ENCODE measurements at places on chromosomes 3 and 15. TPM values are rescaled to one million over a fixed set of nuclear protein-coding genes. Genes with fewer than 3 reads are reported as not detected.
A peak's percentile ranks its signal among the peaks of the same experiment; 100 is the strongest.

- DNase-seq: no peak
These were observed 282.1 kb downstream of the RPLP1 start for GRCh38 chr15:69734699-69735098.

DNA sequence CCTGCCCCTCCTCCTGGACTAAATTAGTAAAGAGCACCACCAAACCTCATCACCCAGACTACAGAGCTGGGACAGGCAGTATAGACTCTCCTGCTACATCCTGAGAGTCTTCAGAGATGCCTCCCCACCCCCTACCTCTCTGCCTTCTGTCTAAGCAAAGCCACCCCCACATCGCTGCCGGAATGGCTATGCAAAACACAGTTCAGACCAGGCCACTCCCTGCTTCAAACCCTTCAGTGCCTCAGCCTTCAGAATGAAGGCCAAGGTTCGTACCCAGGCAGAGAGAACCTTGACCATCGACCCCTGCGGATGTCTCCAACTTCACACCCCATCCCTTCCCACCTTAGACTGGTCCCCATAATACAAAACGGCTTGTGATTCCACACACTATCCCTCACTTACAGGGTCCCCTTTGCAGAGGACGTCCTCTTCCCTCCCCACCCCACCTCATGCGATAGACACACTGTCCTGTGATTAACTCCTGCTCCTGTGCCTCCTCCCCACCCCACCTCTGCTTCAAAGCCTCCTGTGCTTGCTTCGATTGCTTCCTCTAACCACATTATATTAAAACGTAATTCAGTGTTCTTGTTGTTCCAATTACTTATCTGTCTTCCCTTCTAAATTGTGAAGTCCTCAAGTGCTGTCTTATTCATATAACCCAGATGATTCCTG lies 175.3 kb downstream of the UACA start:
- DNase-seq: no peak

DNA sequence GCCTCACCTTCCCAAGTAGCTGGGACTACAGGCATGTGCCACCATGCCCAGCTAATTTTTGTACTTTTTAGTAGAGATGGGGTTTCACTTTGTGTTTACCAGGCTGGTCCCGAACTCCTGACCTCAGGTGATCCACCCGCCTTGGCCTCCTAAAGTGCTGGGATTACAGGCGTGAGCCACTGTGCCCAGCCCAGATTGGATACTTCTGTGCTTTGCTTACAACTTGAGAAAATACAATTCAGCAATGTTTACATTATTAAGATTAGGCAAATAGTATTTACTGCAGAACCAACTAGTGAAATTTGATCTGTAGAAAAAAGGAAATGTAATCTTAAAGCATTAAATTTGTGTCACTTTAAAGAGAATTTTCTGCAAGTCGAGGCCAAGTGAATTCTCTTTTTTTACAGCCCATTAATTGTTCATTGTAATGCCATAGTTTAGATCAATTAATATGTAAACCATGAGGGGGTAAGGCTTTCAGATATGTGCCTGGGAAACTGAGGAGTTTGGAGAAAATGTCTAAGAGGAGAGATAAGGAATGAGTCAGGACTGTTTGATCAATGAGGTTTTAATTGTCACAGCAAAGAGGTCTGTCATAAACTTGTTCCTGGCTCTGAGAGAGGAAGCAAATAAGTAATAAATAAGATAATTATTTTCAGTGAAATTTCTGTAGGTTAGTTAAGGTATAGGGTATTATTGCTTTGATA lies 15.3 kb downstream of the PYDC2 start:
- no peak for DNase-seq

IL16 gene
- 0.18 TPM for total RNA-seq

GRCh38 chr3:55000546-55000945 lies 72.7 kb upstream of the LRTM1 start:
- peak; percentile 93 for DNase-seq

ZNF774 gene
- 1.1 TPM for total RNA-seq

SH2D7 gene
- total RNA-seq: not detected

GRCh38 chr3:62372621-62373041 lies 719 bp downstream of the FEZF2 start:
- no peak for DNase-seq

STRIT1 gene
- not detected for total RNA-seq

GRCh38 chr3:148131990-148132638 lies 565.6 kb upstream of the AGTR1 start:
- peak; percentile 2 for DNase-seq

GRCh38 chr3:159802864-159803263 lies 185.8 kb upstream of the IL12A start:
- no peak for DNase-seq

GRCh38 chr3:120659285-120659684 lies 22.8 kb downstream of the HGD start:
- DNase-seq: no peak

DNA sequence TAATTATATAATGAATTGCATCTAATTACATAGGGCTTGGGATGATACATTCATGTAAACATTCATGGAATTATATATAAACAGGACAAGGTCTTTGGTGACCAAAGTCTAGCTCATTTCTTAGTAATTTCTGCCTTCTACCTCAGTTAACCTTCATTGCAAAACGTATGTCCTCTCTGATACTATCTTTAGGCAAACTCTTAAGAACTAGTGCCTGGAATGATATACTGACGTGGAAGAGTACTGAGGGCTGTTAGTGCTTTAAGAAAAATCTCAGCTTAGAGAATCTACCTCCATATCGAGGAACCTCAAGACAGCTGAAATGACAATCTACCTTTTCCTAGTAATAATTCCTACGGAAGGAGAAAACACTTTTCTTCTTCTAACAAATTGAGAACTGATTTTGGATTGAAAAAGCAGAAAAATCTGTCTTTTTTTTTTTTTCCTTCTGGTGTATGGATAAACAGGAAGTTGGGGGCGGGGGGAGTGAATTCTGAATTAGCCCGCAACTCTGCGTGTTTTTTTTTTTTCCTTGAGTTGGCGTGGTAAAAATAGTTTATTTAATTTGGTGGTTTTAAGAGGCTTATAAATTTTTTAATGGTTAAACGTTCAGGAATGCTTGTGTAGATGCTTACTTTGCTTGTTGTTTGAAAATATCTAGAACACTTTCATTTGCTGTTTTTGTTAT lies 43.2 kb downstream of the RARB start:
- peak; percentile 19 for DNase-seq

GRCh38 chr3:113377158-113377557 lies 64.1 kb downstream of the CFAP44 start:
- no peak for DNase-seq

TMEM108 gene
- total RNA-seq: 0.18 TPM

DNA sequence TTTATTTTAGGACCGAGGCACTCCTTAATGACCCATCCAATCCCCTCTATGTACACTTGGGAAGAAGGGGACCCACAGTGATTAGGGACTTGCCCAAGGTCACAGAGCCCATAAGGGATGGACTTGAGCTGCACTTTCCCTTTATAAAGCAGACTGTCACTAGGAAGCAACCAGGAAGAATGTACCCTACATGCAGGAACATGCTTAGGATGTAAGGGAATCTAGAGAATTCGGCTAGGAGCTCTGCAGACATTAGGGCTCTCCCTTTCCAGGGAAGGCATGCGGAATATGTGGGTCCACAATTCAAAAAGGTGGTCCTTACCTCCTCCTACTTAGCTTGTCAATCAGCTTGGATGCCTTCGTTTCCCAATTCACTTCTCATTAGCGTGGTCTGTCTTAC lies 78.7 kb downstream of the TMEM266 start:
- no peak for DNase-seq

DNA sequence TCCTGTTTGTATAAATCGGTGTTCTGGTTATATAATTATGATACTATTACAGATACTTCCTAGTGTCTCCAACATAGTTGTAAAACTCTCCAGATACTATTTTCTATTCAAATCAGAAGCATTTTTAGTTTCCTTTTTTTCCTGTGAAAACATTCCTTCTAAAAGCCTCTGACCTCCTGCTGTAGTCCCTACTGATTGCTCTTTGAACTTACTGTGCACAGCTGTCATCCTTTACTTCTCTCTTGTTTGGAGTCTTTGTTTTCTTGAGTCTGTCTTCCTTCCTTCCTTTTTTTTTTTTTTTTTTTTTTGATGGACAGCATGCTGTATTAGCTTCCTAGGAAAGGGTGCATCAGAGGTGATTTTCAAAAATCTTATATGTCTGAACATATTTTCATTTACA lies 28.9 kb downstream of the NR2C2 start:
- no peak for DNase-seq

DNA sequence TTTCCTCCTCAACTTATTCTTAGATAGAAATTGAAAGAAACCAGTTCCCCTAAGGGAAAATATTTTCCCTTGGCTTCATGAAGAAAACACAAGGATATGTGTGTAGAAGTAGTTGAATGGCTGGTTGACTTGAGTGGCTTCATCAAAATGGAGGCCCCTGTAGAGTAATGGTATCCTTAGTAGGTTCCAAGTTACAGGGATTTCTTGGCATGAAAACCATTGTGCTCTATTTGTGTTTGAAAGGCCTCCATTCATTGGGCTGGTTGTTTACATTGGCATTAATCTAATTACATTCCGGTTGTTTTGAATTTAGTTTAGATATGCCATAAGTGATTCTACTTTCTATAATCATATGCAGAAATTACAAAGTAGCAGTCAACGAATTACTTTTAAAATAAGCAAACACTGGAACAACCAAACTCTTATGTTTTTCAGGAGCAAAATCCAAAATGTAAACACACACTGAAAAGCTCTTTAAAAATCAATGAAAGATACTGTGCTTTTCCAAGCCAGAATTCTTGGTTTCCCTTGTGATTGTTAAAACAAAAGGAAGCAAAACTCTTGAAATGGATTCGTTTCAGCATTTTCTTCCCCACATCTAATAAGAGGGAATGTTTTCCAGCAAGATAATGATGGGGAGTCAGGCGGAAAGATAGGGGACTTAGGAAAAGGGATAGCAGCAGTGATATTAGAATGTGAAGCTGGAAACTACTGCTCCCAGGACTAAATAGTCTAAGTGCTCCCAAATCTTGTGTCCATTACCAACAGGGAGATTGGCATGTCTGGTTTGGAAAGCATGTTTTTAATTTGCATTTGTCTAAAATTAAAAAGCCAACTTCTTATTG lies 77.0 kb downstream of the EPHA3 start:
- DNase-seq: no peak

C3orf49 gene
- not detected for total RNA-seq

DNA sequence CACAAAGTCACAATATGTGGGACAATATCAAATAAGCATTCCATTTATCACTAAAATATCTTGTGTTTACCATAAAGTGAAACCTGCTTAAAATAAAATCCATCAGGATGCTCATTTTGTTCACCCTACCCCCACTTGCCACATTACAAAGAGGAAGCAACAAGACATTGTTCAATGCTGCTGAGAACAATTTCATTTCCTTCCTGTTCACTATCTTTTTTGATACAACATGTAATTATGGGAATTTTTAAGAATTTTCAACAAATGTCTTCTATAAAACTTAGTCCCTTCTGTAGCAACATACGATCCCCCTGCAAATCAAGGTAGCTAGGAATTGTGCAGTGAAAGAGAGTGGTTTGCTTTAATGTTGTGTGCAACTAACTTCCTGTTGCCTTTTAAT lies 34.9 kb upstream of the GPR160 start:
- DNase-seq: no peak

DPPA2 gene
- not detected for total RNA-seq

DNA sequence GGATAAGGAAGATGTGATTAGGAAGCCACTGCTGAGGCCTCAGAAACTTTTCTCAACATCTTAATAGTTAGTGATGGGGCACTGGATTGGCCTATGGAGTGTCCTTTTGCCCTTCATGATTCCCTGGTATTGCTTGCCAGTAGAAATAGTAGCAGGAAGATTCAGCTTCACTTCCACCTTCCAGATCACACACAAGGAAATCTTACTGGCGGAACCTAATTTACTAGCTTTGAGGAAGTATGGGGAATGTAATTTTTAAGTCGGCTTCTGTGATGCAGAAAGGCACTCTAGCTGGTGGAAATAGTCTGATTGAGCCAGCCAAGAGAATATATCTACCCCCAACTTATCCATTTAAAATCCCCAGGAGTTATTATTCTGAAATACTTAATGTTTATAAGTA lies 46.5 kb downstream of the LPP start:
- no peak for DNase-seq

DNA sequence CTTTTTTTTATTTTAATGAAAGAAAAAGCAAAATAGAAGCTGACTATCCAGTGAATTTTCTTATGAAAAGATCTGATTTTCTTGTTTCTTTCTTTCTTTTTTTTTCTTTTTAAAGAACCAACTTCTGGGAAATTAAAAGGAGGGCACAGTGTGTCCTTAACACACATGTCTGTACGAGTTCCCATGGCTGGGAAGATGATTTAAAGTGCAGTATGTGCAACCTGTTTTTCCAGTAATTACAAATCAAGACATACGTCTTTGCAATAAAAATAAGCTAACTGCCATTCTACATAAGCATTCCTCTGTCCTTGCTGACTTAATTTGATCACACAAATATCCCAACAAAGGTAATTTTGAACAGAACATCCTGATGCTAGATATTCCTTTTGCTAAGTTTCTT lies 416.1 kb downstream of the ROBO1 start:
- no peak for DNase-seq

GRCh38 chr3:10882851-10883250 lies 66.8 kb downstream of the SLC6A11 start:
- DNase-seq: no peak

- DNase-seq: peak; percentile 34
These were observed 303.0 kb downstream of the RBMS3 start for GRCh38 chr3:29583861-29584260.

ACVR2B gene
- total RNA-seq: 1.3 TPM

DNA sequence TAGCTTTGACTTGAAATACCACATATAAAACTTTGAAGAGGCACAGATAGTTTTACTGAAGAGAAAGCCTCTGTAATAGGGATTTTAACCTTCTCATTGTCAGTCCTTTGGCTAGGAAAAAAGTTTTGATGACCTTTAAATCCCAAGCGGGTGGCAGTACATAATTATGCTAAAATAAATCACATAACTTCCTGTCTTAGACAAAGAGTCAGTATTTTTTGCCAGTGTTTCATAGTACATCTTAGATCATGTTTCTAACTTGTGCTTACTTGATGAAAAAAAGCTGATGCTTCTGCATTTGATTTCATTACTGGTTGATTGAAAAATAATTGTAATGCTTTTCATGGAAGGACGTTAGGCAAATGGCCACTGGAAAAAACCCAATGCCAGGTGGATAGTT lies 5.8 kb downstream of the ST3GAL6 start:
- no peak for DNase-seq

PTH1R gene
- 0.18 TPM for total RNA-seq

ZNF639 gene
- total RNA-seq: 50.5 TPM

GRCh38 chr3:86921971-86922680 lies 68.8 kb downstream of the VGLL3 start:
- DNase-seq: peak; percentile 39

IQCB1 gene
- 26.4 TPM for total RNA-seq

DNA sequence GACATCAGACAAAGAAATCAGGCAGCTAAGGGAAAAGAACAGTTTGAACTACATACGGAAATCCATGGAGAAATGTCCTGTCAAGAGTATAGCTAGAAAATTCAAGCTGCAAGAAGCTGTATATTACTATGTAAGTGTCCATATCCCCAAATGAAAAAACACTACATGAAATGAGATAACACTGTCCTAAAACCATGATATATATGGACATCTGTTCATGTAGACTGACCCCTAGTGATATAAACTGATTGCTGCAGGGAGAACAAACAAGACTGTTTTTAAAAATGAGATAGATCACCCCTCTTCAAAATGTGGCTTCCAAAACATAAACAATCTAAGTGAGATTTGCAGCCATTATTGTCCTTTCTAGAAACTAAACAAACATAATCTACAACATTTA lies 985.6 kb downstream of the EPHA3 start:
- DNase-seq: peak; percentile 5

GRCh38 chr3:194137506-194138474 lies 1.8 kb downstream of the HES1 start:
- peak; percentile 68 for DNase-seq

- DNase-seq: no peak
These were observed 2.5 kb upstream of the GATA2 start for GRCh38 chr3:128495435-128495970.

EFCC1 gene
- not detected for total RNA-seq
